Endothelial cell (in vitro differentiated cells): ENCODE measurements at places on chromosomes 2 and 18.

DNA sequence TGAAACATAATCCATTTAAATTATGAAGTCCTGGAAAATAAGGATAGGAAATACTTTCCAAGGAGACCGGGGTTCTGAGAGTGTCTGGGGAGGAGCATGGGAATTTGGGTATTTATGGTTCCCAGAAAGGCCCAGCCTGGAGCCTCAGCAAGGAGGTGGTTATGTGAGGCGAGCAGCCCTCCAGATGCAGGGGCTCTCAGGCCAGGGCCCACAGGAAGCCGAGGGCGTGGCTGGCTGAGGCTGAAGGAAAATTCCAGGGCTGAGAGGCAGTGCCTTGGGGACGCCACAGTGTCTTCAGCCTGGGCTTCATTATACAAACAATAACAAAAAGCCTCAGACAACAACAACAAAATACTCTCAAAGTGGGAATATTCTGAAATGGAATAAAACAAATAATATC, 86.9 kb upstream of the SERPINE2 start:
- DNase-seq = no peak

GRCh38 chr18:44881461-44882162, 200.9 kb downstream of the SETBP1 start:
- DNase-seq = no peak

GRCh38 chr2:130882991-130883390, 46.3 kb downstream of the ARHGEF4 start:
- DNase-seq = no peak

- no peak for DNase-seq
Measured at GRCh38 chr2:126264625-126265024, 391.3 kb upstream of the GYPC start.

DNA sequence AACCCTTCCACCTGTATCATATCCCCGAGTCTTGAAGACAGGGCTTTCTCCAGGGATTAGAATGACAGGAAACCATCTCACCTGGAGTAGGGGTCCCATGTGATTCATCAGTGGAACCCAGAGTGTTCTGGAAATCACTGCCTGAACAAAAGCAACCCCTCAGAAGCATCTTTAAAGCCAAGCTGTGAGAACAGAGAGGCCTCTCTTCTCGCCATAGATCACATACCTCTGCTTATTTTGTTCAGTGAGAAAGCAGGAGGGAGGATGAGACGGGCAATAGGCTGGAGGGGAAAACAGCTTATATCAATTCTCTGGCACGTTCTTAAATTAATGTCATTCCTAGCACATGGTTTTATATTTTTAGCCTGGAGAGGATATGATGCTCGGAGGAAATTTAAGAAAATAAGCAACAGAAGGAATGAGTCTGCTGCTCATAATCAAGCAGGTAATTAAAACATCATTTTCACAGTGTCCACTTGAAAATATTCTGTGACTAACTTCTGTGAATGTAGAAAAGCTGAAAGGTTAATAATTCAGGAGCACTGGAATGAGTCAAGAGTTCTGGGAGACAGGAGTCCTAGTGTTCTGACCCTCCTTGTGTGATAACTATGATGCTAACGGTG, 213.6 kb upstream of the SP5 start:
- DNase-seq = no peak

DNA sequence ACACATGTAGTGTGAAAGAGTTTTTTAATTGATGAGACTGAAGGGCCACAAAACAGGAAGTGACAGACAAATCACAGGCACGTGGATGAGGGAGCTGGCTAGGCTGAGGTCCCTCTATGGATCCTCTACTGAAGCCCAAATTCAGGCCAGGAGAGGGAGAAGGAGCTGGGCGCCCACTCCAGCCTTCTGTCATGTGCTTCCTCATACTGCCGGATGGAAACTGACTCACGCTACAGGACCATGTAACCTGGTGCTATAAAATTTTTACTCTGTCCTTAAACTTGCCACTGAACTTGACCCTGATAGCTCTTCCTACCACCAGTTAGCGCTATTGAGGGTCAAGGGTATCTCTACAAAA, 31.3 kb downstream of the PSTPIP2 start:
- DNase-seq = no peak

DNA sequence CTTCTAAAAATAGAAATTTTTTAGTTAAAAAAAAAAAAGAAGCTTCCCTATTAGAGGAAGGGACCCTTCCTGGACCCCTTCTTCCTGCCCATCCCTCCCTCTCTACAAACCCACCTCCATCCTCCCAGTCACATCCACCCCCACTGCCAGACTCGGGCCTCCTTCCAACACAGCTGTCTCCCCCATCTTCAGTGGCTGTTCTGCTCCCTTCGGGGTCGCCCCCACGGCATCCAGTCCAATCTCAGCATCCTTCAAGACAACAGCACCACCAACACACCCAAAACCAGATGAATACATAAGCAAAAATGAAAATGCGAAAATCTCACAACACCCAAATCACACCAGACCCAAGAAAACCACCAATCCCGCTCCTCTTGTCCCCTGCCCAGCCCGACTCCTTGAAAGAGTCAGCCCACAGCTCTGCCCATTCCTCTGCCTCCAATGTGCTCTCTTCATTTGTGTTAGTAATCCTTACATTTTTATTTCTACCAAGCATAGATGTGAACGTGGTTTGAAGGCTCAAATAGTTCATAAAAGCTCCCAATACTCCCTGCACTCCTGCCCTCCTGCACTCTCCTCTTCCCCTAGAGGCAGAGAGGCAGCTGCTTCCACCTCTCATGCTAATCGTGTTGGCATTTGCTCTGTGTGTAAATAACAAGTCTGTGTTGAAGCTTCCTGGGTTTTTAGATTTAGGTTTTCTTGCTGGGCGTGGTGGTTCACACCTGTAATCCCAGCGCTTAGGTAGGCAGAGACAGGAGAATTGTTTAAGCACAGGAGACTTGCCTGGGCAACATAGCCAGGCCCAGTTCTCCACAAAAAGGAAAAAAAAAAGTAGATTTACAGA, 37.0 kb downstream of the MAL start:
- no peak for DNase-seq

DNA sequence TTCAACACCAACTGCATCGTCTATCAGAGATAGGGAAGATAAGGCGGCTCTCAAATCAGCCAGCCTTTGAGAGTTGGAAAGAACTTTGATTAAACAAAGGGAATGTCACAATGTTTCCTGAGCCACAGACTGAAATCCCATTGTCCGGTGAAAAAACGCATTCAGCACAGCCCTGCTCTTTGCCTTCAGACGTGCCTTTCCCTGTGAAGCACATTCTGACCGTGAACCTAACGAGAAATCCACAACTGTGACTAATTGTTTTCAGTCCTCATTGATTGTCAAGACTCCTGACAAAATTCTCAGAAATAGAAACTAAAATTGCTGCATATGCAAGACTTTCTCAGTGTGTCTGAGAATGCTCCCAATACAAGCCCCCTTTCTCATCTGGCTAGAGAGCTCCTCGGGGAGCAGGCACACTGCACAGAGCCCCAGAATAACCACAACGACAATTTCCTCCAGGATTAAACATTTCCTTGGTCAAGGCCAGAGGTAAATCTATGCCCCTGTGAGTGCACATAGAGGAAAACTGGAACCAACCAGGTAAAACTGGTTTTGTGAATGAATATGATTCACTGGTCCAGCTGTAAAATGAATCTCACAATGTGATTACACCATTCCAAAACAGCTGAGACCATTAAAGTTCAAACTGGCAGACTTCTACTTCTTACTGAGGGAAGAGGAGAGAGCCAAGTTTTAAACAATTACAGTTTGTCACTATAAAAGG, 561.9 kb upstream of the ID2 start:
- DNase-seq = no peak

DNA sequence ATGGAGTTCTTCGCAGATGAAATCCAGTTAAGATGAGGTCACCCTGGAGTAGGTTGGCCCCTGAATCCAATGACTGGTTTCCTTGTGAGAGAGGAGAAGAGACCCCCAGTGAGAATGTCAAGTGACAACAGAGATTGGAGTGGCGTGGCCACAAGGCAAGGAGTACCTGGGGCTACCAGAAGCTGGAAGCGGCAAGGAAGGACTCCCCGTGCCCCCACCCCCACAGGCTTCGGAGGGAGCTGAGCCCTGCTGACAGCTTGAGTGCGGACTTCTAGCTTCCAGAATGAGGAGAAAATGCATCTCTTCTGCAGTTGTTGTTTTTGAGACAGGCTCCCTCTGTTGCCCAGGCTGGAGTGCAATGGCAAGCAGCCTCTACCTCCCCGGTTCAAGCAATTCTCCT, 78.0 kb upstream of the HPCAL1 start:
- no peak for DNase-seq

DNA sequence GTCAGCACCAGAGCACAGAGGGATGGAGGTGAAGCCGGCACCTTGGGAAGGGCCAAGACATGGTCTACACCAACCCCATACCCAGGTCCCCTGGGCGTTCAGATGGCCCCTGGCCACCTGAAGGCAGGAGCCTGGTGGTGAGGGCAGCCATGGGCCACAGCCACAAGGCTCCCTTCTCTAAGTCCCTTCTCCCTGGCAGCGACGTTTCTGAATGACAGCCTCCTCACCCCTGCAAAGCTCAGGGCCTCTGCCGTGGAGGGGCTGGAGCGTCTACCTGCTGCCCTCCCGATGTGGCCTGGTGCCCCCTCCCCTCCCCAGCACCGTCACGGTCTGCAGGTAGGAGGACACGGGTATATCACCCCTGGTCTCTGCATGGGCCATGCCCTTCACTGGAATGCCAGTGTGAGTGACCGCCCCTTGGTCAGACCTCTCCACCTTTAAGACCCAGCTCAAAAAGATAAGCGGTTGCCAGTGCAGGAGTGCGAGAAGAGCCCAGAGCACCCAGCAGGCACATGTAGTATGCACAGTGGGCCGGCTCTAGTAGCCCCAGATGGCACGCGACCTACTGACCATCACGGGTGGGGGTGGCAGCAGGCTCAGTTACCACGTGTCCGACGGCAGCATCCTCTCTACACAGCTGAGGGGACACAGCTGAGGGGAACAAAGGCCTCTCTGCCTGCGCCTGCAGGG, 46.6 kb downstream of the HS6ST1 start:
- DNase-seq = no peak

- no peak for DNase-seq
Measured at GRCh38 chr18:68984342-68984741, 186.5 kb downstream of the CCDC102B start.

GRCh38 chr2:156797832-156798231, 361.7 kb downstream of the GPD2 start:
- no peak for DNase-seq

DNA sequence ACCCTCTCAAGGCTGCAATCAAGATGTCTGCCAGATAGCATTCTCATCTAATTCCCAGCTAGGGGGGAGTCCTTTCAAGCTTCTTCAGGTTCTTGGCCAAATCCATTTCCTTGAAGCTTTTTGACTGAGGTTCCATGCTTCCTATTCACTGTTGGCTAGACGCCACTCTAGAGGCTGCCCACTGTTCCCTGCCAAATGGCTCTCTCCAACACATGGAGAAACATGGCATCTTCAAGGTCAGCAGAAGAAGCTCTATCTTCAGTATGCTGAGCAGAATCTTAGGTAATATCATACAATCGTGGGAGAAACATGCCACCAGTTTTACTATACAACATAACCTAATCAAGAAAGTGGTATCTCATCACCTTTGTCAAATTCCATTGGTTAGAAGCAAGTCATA, 1985.1 kb upstream of the CELF4 start:
- DNase-seq = no peak

DNA sequence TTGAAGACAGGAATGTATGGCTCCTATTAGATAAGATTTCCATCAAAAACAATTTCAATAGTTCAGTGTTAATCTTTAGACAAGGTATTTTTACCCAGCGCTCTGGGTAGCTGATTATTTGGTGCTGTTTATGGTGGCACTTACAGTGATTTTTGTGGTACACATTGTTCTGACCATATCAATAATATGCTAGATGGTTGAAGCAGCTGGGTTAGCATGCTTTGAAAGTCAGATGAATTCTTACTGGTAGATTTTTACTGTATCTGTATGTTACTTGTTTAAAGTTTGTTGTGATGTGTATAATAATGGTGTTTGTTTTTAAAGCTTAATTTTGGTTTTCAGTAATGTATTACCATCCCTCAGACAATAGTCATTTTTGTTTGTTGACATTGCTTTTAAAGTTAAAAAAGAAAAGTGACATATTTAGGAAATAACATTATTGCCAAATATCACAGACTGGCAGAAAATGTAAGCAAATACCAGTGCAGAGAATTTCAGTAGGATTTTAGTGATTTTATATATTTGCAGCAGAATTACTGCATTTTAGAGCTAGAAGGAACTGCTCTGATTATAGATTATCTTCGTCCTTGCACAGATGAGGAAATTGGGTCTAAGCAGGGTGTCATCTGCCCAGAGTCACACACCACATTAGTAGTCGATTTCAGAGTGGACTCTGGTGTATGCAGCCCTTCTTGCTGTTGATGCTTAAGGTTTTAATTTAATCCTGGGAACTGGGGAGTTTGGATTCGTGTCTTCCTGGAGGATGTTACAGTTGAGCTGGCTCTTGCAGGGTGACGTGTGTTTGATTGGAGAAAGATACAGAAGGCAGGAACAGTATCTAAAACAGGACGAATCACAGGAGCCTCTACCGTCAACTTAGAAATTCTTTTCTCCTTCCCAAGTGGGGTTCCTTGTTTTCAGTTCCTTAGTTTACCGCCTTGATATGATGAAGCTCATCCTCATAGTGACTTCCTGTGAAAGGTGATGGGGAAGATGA, 6.6 kb downstream of the SOCS6 start:
- no peak for DNase-seq

- no peak for DNase-seq
Measured at GRCh38 chr18:11834772-11835171, 16.4 kb upstream of the CHMP1B start.
